ENCODE measurements at places on chromosomes 2 and 18. TPM values are rescaled to one million over a fixed set of nuclear protein-coding genes. Genes with fewer than 3 reads are reported as not detected.

DNA sequence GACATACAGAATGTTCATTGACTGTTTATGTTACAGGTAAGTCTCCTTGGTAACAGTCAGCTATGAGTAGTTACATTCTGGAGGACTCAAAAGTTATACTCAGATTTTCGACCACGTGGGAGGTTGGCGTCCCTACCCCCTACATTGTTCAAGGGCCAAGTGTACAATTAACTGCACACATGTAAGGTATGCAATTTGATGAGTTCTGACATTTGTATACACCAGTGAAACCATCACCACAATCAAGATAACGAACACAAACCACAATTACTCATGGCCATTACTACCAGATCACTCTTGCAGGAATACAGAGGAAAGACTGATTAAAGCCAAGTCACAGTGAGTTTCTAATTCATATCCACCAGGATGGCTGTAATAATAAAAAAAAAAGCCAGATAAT is 39.6 kb upstream of the LDLRAD4 start:
- H3K4me3 ChIP-seq: no peak overlapping the region
- no peaks in the 10 kb centered on the region for H3K27me3 ChIP-seq
- peaks cover 10% of the 10 kb centered on the region for H3K4me1 ChIP-seq
- H3K27ac ChIP-seq: no peak overlapping the region
- no peaks in the 10 kb centered on the region for H3K36me3 ChIP-seq

DNA sequence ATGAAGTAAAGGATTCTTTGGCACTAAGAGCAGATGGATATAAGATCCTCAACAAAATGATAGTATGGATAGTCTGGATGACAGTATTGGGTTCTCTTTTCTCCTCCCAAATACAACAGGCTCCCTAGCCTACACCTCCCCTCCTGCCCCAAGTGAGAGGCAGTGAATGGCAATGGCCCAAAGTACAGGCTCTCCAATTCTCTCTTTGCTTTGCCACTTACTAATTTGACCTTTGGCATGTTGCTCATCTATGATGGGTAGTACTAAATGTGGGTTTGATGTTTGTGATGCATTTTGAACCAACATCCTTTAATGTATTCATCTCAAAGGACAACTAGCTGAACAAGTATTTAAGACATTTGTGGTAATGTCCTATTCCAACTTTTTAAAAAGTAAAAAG is 65.9 kb downstream of the EIF5B start:
- H3K4me3 ChIP-seq: peak overlapping the region; percentile 1
- H3K27me3 ChIP-seq: no peaks in the 10 kb centered on the region
- peaks cover 21% of the 10 kb centered on the region for H3K36me3 ChIP-seq
- no peak overlapping the region for H3K27ac ChIP-seq
- DNase-seq: no peak

- peak; percentile 22 for DNase-seq
- no peak overlapping the region for H3K27ac ChIP-seq
- peaks cover 58% of the 10 kb centered on the region for H3K27me3 ChIP-seq
These were observed 32.6 kb upstream of the NPC1 start for GRCh38 chr18:23618862-23619387.

GRCh38 chr18:24538414-24539264 is 78.2 kb downstream of the HRH4 start:
- H3K27ac ChIP-seq: no peak overlapping the region
- no peak overlapping the region for H3K4me3 ChIP-seq
- H3K27me3 ChIP-seq: no peaks in the 10 kb centered on the region
- no peaks in the 10 kb centered on the region for H3K4me1 ChIP-seq

GRCh38 chr18:39414009-39414700 is 1848.6 kb upstream of the CELF4 start:
- no peaks in the 10 kb centered on the region for H3K36me3 ChIP-seq
- no peaks in the 10 kb centered on the region for H3K27me3 ChIP-seq
- no peaks in the 10 kb centered on the region for H3K4me1 ChIP-seq
- H3K27ac ChIP-seq: no peak overlapping the region
- no peak for DNase-seq

Gene LRP2
- 27.5 TPM for total RNA-seq

Gene SCYGR4
- not detected for total RNA-seq

Gene IL1RL1
- total RNA-seq: not detected
